CD4-positive, alpha-beta T cell treated with Interleukin-17A for 4 hours (primary cell): ENCODE measurements at places on chromosomes 11 and 22.
A peak's percentile ranks its signal among the peaks of the same experiment; 100 is the strongest.

DNA sequence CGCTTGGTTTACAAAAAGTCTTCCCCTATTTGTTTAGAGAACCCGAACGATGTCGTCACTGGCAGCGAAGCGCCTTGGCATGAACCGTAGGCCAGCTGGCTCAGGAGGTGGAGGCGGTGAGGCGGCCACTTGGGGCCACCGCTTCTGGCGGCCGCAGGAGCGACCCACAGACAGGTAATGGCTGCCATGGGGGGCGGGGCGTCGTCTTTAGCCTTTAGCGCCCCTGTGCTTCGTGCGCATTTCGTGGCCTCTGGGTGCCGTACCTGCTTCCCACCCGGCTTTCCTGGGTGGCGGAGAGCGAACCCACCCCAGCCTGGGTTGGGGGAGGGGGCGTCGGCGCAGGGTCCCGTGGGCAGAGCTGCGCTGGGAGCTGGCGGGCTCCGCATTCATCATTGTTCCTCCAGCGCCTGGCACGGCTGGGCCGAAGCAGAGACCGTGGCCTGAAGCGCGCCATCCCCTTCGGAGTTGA, 469 bp upstream of the OSBP2 start:
- DNase-seq: peak; percentile 72

GRCh38 chr11:16169956-16170847, 186.1 kb downstream of the SOX6 start:
- no peak for DNase-seq

DNA sequence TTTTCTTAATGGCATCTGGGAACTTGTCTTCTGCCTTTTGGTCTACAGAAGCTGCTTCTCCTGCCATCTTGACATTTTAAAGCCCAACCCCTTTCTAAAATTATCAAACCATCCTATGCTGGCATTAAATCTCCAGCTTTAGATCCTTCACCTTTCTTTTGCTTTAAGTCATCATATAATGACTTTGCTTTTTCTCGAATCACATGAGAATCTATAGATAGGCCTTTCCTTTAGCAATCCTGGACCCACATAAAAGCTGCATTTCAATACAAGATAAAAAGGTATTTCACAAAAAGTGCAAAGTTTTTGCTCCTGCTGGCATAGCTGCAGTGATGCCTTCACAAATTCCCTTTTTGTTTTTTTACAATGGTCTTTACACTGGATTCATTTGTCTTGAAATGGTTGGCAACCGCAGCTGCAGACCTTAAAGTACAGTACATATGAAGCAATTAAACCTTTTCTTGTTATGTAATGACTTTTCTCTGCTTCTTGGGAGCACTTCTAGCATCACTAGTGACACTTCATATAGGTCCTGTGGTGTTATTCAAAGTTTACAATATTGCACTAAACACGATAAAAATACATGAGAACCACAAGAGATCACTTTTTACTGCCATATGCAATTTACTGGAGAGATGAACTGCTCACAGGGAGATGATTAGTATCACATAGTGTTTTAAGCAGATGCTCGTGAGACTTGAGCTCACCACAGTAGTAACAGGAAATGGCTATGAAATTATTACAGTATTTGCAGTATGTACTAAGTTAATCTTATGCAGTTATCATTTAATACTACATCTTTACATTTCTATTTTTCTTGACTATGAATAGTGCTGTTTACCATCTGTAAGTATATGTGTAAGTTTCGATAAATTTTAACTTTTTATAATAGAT, 41.6 kb downstream of the ACER3 start:
- no peak for DNase-seq

DNA sequence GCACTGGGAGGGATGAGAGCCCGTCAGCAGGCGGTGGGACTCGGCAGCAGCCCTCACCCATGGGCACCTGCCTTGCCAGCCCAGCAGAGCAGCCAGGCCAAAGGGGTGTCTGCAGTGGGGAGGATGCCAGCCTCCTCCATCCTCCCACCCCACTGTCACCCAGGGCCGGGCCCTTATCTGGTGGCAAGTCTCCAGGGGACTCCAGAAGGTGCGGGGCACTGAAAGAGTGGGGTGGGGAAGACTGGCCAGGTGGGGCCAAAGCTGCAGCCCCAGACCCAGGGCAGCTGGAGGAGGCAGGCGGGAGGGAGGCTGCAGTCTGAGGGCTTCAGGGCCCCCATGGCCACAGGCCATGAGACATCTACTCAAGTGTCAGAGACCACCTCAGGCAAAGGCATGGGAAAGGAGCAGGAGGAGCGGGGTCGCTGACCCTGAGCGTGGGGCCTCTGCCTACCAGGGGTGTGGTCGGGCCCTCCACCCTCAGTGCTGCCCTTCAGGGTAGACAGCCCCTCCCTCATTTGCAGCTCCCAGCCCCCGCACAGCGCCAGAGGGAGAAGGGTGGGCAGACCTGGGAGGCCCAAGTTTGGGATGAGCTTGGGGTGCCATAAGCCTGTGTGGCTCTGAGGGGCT, 3.5 kb downstream of the DGCR6L start:
- DNase-seq: no peak

DNA sequence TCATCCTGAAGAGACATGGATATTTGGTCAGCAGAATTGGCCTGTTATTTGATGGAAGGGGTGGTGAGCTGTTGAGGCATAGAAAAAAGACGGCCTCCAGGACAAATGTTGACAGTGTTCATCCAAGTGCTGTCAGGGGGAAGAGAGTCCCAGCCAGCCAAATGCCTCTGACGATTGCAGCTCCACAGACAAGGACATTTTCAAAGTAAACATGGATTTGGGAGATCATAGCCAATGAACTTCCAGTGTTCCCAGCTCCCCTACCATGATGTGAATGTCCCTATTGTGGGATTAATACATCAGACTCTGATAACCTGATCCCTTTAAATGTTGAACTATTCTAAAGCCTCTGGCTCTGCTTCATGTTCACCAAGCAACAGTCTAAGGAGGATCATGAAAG, 31.2 kb upstream of the PSMA1 start:
- no peak for DNase-seq

GRCh38 chr11:2990617-2991451, 1.3 kb downstream of the NAP1L4 start:
- DNase-seq: peak; percentile 55

DNA sequence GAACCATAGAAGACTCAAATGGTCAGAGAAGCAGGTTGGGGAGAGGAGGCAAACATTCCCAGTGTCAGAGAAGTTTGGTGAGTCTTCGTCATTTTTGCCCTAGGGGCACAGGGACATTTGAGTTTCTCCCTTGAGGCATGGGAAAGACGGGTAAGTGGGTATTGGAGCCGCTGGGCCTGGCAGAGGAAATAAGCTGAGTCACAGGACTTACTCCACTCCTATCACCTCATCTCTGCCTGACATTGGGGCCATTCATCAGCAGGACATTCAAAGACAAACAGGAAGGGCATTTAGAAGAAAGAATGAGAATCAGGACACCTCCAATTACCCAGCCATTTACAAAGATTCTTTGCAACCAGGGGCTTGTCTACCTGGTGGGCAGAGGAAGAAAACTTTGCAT, 100.7 kb upstream of the SEZ6L start:
- no peak for DNase-seq

DNA sequence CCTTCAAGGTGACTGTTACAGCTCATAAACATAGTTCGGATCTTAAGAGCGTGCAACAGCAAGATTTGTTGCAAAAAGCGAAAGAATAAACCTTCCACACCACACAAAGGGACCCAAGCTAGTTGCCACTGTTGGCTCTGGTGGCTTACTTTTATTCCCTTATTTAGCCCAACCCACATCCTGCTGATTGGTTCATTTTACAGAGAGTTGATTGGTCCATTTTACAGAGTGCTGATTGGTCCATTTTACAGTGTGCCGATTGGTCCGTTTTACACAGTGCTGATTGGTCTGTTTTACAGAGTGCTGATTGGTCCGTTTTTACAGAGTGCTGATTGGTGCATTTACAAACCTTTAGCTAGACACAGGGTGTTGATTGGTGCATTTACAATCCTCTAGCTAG, 776.9 kb upstream of the CNTN5 start:
- DNase-seq: no peak

- no peak for DNase-seq
Measured at GRCh38 chr11:69359735-69360480, 66.0 kb downstream of the MYEOV start.

- no peak for DNase-seq
Measured at GRCh38 chr22:42717197-42717928, 3.3 kb downstream of the A4GALT start.

- DNase-seq: no peak
Measured at GRCh38 chr11:65287601-65288000, 25.8 kb downstream of the POLA2 start.

GRCh38 chr11:30310623-30311022, 12.3 kb upstream of the ARL14EP start:
- DNase-seq: no peak

DNA sequence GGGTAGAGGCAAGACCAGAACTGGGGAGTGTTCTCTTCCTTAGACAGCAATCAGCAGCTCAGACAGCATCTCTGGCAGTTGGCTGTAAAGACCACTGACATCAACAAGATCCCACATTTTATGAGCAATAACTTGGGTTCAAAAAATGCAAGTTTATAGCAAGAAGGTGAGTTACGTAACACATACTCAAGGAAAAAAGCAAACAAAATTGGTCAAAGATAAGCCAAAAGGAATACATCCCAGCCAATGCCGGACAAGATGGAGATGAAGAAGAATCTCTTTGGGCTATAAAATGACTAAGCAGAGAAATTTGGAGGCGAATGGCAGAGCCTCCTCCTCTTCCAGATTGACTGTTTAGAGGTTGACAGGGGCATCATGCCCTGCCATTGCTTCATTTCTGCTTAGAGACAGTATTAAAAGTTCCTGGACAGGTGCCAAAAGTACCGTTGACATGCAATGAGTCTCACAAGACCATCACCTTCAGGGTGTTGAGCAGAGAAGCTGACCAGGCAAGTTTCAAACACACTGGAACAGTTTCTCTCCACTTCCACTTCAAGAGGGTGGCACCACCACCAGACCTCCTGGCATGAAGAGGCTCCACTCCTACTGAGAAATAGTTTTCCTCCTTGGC, 55.9 kb downstream of the ENDOD1 start:
- no peak for DNase-seq

DNA sequence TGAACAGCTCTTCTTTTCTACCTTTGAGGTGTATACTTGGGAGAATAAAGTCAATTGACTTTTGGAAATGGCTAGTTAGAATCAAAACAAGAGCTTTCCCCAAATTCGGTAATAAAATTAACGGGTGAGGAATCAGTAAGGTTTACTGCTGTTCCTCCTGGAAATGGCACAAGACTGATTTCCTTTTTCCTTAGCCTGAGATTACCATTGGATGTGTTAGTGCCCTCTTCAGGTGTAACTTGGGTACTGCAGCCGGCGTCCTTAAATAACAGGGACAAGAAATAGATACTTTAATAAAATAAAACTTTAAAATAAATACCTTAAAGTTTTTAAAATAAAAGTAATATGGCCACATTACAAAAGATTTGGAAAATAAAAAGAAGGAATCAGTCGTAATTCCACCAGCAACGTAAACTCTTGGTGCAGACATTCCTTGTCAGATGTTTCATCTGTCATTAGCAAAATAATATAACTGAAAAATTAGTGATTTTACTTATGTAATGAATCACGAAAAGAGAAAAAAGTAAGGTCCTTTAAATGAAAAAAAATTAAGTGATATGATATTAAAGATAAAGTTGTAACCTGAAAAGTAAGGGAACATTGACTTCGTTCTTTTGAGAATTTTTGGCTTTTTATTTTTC, 29.7 kb downstream of the ZFTA start:
- DNase-seq: peak; percentile 76
